ENCODE measurements at places on chromosomes 2 and 18.

- DNase-seq: peak; percentile 85
Observed at GRCh38 chr2:190979906-190980629, 33.9 kb downstream of the STAT1 start.

DNA sequence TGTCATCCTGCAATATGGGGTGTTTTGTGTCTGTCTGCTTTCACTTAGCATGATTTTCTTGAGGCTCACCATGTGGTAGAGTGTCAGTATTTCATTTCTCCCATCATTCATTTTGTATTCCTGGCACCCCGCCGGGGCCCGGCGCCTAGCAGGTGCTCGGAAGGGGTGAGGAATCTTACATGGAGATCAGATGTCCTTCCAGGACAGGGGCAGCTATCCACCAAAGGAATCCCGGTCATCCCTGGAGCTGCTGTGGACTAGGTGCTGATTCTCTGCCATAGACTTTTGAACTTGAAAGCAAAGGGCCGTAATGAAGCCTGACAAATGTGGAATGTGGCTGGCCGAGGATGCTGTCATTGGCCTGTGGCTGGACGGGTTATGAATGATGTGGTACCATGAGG lies 2.4 kb downstream of the PRELID3A start:
- DNase-seq: no peak

GRCh38 chr2:239952665-239953417 lies 72.3 kb downstream of the NDUFA10 start:
- no peak for DNase-seq

GRCh38 chr2:53535234-53535840 lies 232.3 kb upstream of the CHAC2 start:
- DNase-seq: no peak

- peak; percentile 2 for DNase-seq
Observed at GRCh38 chr2:24739354-24740025, 53.7 kb downstream of the PTRHD1 start.

- DNase-seq: no peak
Observed at GRCh38 chr2:26464390-26465265, 13.3 kb downstream of the OTOF start.

- peak; percentile 32 for DNase-seq
Observed at GRCh38 chr2:38835015-38835601, 40.6 kb downstream of the DHX57 start.

DNA sequence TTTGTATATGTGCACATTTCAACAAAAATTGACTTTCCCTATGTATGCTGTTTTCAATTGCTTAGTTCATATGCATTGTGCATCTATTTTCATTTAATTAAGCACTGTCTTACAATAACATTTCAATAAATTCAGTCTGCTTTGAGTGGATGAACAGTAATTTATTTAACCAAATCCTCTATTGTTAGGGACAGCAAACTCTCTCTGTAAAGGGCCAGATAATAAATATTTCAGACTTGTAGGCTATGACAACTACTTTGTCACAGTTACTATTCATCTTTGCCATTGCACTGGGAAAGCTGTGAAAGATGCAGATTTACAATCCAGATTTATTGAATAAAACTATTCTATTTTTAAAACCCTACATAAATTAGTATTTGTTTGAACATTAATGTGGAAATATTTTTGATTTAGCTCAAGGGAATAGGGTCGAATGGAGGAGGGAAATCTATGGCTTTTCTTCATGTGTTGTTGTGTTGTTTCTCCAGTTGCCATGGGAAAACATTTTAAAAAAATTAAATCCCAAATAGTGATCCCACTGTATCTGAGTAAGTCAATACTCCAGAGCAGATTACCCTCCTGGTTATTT lies 14.2 kb upstream of the RAB27B start:
- DNase-seq: no peak

DNA sequence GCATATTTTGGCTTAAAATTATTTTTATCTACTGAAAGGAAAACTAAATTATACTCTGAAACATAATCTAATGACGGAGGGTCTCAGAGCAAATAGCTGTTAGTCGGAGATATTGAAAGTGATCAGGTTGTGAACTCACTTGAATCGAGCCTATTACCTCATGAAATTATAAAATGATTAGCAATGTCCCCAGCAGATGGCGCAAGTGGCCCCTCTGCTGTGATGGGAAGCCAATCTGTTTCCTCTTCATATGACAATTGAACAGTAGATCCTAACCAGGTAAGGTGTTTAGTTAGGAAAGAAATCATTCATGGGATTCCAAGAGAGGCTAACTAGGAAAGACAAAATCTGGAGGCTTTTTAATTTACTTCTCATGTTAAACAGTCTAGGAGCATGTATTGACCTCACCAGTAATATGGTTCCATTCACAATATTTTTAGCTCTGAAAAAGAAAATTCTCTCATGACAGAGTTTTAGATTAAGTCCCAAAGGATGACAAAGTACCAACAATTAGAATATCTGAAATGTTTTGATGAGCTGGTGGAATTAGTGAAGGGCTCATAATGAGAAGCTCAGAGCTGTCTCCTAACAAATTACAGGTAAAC lies 29.9 kb upstream of the MPPE1 start:
- peak; percentile 72 for DNase-seq

DNA sequence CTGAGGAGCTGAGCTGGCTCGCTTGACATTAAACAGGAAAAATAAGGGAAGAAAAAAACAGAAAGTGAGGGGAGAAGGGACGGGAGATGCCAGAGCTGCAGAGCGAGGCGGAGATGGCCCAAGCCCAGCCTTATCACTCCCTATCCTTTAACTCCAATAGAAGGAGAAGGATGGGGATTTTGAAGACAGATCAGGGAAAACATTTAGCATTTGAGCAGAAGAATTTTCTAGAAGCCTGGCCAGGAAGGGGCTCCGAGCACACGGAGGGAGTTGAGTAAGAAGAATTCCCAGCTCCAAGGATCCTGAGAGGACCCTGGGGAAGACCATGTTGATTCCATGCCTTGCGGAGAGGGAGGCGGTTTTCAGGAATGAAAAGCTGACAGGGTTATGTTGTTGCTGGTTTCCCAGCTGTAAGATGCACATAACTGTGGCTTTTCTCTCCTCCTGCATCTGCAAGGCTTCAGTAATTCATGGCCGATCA lies 35.6 kb downstream of the TWIST2 start:
- no peak for DNase-seq

DNA sequence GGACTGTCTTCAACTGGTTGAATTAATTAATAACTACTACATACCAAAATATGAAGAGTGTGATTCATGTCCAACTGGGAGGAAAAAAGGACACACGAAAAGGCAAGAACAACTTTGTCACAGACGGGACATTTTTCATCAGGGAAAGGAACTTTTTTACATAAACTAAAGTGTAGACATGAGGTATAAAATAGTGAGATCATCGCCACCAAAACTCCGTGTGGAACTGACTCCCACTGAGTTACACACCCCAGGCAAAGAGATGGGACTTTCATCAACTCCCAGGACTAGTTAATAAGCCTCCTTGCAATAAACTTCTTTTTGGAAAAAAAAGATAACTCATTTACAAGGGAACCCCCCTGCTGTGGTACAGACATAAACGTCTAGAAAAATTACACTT lies 12.9 kb upstream of the NMI start:
- no peak for DNase-seq

DNA sequence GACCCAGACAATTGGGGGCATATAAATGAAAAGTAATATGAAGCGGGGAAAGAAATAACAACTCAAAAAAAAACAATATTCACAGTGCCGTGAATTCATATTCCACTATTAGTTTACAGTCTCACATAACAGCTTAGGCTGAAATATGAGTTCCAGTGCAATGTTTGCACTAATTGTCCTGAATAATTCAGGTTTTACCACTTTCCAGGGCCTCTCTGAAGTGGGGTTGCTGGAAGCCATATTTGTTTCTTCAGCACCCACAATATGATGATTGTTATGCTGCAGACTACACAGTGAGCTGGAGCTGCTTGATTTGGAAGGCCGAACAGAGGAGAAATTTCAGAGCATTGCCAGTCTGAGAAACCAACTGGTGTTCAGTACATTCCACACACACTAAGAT lies 894.5 kb upstream of the ACVR2A start:
- DNase-seq: no peak

DNA sequence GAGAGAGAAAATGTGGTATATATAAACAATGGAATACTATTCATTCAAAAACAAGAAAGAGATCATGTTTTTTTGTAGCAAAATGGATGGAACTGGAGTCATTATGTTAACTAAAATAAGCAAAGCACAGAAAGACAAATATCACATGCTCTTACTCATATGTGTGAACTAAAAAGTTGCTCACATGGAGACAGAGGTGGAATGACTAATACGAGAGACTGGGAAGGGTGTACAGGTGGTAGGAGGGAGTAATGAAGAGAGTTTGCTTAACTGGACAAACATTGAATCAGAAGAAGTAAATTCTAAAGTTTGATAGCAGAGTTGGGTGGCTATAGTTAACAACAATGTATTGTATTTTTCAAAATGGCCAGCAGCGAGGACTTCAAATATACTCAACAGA lies 1080.7 kb upstream of the CHAC2 start:
- no peak for DNase-seq

DNA sequence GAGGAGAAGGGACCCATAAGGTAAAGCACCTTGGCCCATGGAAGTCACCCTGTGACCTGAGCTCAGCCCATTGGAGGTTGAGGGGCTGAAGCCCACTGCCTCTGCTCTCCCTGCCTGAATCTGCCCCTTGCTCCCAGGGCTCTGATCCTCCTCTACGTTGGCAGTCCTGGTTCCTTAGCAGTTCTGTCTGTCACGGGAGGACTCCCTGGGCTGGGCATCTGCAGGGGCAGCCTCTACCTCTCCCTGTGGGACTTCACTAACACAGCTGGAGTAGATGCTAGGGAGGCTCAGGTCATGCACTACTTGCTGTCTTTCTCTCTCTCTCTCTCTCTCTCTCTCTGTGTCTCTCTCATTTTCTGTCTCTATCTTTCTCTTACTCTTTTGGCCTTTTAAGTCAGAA lies 8.7 kb downstream of the GYPC start:
- DNase-seq: no peak

DNA sequence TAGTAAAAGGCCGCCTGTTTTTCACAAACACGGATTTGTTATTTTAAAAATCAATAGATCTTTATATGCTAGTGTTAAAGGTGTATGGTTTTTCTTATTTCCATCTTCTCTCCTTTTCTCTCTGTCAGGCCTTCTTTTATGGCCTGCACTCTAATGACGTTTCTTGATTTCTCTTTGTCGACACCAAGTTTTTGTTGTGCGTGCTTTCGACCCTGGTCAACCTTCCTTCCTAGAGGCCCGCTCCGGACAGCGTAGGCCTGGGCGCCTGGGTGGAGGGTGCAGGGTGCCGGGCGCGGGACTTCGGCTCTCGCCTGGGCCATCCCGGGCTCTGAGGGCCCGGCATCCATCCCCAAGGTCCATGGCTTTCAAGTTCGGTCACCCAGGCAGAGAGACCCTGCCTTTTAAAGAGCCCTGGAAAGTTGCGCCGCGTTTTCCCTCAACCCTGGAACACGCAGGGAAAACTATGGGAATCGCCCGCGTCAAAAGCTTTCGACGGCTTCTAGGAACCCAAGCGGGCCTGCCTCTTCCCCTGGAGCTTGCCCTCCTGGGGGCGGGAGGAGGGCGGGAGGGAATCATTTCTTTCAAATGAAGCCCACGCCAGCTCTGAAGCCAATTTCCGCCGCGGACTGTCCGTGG lies 4.1 kb upstream of the SATB2 start:
- DNase-seq: no peak

DNA sequence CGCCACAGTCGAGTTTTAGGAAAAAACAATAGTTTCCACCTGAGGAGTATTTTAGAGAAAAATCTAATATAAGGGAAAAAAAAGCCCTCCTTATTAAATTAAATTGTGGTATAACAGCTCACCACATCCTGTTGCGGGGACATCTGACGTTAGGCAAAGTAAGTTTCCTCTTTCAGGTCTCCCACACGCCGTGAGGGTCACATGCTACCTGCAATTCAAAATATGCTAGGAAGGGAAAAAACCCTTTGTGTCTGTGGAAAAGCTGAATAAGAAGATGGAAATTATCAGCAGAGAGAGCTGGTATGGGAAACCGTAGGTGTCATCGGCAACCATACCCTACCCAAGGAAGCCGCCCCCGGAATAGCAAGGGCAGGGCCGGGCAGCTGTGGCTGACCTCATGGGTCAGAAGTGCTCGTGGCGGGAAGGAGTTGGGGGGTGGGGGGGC lies 128.0 kb downstream of the NFATC1 start:
- no peak for DNase-seq

GRCh38 chr2:128612628-128613027 lies 294.0 kb upstream of the HS6ST1 start:
- no peak for DNase-seq

DNA sequence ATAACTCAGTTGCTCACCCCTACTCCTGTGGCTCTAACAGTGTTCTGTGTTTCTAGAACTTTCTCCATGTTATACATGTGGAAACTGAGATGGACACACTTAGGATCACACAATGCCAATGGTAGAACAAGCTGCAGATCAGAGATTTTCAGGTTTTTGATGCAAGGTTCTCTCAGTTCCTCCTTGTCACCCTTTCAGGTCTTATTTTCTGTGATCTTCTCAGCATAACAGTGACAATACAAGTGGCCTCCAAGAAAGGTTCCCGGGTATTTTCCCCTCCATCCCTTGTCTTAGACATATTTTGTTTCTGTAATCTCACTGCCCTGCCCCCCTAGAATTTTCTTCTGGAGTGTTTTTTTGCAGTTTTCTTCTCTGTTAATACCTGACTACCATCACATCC lies 6.2 kb upstream of the MGAT5 start:
- DNase-seq: no peak

DNA sequence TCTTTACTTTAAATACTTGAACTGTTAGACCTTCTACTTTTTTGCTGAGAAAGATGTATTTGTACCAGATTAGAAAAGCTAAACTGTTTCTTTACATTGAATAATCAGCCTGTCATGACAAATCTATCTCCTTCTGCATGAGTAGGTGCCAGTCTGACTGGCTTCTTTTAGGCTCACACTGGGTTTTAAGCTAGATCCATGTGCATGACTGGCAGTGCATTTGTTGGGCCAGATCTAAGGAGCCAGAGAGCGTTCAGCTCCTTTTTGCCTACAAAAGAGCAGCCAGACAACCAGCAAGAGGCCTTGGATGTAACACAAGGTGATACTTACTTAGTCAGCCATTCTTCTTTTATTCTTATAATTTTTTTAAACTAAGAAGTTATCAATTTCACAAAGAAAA lies 82.0 kb upstream of the OTX1 start:
- no peak for DNase-seq

DNA sequence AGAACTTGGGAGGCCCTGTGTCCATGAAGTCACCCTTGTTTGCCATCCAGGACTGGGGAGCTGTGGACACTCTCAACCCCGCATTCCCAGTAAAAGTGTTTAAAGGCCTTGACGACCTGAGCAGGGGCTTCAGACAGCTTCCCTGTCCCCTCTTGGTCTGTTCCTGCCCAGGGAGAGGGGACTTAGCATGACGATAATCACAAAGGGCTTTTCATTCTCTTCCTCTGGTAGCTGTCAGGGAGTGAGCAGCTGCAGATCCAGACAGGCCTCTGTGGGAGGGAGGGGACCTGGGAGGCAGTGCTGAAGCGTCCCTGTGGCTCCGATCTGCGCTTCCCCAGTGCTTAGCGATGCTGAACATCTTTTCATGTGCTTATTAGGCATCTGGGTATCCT lies 77.8 kb upstream of the HS6ST1 start:
- peak; percentile 60 for DNase-seq
